ENCODE measurements at places on chromosomes 4 and X.

DNA sequence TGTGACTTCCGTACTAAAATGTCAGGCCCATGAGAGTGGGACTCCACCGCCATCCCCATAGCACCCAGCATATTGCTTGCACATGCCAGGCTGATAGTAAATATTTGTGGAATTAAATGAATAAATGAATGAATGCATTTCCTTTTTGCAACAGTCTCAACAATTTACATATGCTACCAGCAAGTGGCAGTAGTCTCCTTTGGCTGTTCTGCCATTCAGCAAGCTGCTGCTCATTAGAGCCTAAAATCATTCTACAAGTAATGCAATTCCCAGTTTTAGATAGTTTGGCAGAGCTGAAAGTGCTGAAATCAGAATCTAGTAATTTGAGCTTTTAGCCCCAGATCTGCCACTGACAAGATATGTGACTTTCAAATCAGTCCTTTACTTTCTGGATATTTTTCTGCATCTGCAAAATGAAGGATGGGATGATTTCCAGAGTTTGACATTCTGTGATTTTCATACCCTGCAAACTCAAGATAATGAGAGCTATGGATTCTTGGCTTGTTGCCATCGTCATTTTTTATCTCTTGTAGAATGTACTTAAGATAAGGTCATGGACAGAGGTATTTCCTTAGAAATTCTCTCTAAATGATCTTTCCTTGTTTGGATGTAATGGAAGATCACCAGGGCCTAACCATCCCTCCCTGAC is 35.7 kb upstream of the INTS6L start:
- peak; percentile 46 for DNase-seq

DNA sequence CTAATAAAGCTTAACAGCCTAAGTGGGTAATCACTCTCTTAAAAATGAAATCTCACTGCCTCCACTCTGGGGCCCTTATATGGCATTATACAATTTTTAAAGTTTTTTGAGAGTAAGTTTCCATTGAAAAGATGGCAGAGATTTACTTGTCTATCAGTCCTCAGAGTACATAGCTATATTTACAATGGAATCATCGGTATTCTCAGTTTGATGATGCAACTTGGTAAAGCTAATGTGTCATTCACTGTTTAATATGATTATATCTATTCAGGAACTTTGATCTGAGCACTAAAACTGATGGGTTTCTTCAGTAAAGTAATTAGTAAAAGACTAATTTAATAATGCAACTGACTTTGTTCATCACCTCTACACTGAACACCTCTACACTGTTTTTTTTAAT is 51.6 kb downstream of the CT47B1 start:
- DNase-seq: no peak

DNA sequence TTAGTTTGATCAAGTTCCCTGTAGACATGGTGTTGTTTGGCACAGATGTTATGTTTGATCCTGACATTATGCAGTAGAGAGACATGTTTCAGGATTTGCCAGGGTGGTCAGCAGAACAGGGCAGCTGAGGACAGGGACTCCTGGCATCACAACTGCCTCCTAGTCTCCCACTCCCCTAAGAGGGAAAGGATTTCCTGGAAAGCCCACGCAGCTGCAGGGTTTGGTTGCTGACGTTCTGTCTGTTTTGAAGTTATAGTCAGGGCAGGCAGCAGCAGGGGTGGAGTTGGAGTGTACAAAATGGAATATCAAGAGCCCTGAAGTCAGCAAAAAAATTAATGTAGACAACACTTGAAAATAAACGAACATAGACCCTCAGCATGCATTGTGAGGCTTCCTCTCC is 125.4 kb downstream of the CPE start:
- DNase-seq: no peak

- DNase-seq: no peak
Measured at GRCh38 chr4:21209860-21210259, 509.6 kb downstream of the PACRGL start.

GRCh38 chr4:41487868-41488440 is 50.0 kb upstream of the LIMCH1 start:
- no peak for DNase-seq

GRCh38 chrX:140918398-140919038 is 83.9 kb upstream of the SPANXB1 start:
- DNase-seq: peak; percentile 28

DNA sequence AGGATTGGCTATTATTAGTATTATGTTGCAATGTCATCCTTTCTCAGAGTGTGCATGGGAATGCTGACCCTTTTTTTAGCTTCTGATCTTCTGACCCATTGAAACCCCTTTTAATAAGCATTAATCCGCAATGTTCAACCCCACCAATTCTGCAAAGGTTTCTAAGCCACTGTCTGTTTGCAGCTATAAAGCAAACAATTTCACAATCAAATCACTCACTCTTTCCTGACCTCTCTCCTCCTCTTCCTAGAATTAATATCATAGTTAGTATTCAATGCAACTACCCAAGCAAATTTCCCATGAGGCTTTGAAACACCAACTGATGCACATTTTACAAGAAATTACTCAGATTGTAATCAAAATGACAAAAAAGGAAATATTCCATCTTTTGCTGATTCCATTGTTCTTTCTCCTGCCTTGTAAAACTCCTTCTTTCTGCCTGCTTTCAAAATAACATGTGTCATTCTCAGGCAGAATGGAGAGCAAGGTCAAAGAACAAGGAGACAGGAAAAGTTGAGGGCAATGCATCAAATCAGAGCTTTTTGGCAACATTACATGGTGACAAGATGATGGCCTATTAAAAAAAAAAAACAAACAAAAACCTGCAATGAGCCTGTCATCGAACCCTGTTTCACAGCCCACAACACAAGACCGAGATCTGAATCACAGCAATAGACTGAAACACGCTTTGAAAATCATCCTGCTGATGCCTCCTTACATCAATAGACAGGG is 253.2 kb upstream of the AR start:
- DNase-seq: no peak

DNA sequence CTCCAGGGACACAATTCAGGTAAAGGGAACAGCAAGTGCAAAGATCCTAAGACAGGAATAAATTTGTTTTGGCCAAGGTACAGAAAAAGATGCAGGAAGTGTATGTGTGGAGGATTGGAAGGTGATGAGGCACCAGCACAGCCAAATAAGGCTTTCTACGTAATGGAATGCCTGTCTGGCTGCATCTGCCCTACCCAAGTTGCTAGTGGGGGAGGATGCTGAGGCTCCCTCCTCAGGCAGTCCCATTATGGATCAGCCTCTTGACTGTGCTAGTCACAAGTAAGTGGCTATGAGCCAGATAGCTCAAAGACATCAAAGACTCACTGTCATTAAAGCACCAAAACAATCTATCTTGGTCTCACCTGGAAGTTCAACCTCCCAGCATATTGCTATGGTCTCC is 300.9 kb upstream of the FAT4 start:
- DNase-seq: no peak

GRCh38 chr4:6701371-6701770 is 7.7 kb downstream of the S100P start:
- no peak for DNase-seq

DNA sequence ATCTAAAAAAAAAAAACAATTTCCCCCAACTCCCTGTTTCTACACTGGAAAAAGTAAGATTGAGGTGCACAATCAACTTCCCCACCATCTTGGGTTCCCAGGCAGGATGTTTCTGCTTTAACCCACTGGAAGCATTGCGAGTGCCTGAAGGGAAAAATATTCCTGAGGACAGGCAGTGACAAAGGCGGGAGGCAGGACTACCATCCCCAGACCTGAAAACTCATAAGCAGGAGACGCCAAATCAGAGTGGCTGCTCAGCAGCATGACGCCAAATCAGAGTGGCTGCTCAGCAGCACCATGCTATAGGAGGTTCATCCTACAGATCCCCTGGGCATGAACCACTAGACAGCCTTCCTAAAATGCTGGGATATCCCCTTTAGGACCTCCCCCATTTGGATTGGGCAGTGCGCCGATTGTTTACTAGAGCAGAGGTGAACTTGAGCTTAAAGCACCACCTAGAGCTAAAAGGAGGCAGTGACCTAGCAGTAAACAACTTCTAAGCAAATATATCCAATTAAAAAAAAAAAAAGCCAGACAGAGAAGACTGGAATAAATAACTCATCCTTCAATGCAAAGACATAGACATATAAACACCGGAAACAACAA is 35.0 kb upstream of the GK start:
- no peak for DNase-seq

DNA sequence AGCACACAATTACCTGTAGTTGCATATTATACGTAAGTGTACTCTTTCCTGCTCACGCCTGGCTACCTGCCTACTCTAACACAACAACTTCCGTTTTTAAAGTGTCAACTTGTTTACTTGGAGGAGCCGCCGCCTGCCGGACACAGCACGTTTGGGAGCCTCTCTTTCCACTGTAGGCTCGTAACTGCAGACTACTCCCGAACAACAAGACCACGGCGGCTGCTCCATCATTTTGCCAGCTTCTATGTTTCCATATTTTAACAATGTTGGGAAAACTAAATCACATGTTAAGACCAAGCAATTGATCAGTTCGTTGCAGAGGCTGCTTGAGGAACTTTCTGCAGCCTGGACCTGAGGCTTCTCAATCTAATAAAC is 841 bp downstream of the MTNR1A start:
- DNase-seq: no peak

- no peak for DNase-seq
Measured at GRCh38 chr4:84582988-84583875, at the start of gene CDS1. Gene CDS1 (plus strand): TSS chr4:84583127. CDS start chr4:84583402, 275 bp downstream.

GRCh38 chr4:41693629-41694028 is 54.9 kb downstream of the PHOX2B start:
- peak; percentile 35 for DNase-seq

DNA sequence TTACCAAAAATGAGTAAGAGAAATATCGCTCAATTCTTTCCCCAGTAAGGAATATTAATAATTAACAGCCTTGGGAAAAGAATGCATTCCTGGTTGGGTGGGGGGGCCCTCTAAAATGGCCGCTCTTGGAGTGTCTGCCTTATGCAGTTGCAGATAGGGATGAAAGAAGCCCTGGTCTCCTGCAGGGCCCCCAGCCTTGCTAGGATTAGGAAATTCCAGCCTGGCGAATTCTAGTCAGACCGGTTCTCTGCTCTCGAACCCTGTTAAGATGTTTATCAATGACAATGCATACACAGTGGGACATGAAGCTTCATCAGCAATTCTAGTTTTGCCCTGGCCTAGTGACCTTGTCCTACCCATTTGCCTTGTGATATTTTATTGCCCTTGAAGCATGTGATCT is 1047.7 kb upstream of the GRID2 start:
- DNase-seq: no peak

GRCh38 chr4:2450394-2451035 is 18.4 kb upstream of the RNF4 start:
- DNase-seq: no peak

DNA sequence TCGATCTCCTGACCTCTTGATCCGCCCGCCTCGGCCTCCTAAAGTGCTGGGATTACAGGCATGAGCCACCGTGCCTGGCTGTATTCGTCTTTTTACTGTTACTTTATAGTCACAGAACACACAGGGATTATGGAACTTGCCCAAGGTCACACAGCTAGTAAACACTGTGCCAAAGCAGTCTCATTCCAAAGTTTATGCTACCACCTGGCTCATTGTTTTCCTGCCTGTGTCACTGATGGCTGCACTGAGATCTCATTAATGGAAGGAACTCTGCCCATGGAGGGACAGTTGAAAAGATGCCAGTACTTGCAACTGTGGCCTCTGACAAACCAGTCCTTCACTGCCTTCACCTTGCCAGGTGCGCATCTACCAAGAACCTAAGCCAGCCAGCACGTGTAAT is 517.7 kb downstream of the BCOR start:
- no peak for DNase-seq

DNA sequence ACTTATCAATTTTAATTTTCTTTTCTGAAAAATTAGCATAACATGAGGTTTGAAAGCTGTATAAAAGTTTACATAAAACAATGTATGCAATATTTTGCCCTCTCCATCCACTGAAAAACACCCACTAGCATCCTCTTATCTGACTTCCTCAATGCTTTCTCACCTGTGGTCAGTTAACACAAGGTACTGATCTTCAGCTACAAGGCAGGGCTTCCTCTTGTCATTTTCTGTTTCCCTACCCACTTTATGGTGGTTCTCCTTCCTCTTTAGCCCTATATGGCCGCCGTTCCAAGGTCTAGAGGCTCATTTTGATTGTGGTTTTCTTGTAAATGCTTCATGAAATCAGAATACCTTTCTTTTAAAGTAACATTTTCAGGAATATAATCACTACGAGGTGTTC is 618.6 kb upstream of the CPEB2 start:
- no peak for DNase-seq

- no peak for DNase-seq
Measured at GRCh38 chr4:7915875-7916242, 23.8 kb downstream of the AFAP1 start.

GRCh38 chrX:147757750-147758149 is 154.0 kb upstream of the FMR1 start:
- DNase-seq: no peak

GRCh38 chr4:119000400-119000799 is 111.7 kb downstream of the SYNPO2 start:
- no peak for DNase-seq

DNA sequence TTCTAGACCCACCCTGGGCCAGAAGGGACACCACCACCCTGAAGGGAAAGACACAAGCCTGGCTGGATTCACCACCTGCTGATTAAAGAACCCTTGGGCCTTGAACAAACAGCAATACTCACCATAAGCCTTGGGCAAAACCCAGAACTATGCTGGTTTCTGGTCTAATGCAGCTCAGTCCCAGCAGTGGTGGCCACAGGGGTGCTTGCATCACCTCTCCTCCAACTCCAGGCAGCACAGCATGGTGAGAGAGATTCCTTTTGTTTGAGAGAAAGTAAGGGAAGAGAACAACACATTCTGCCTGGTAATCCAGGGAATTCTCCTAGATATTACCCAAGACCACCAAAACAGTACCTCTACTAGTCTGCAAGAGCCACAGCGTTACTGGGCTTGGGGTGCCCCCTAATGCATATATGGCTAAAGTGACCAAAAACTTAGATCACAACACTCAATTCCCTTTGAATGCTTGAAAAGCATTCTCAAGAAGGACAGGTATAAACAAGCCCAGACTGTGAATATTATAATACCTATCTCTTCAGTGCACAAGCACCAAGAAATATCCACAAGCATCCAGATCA is 25.7 kb downstream of the RNF128 start:
- no peak for DNase-seq

GRCh38 chr4:174084542-174084941 is 198.9 kb downstream of the FBXO8 start:
- no peak for DNase-seq

- no peak for DNase-seq
Measured at GRCh38 chr4:154707877-154708276, 35.9 kb upstream of the LRAT start.

- DNase-seq: no peak
Measured at GRCh38 chrX:21657318-21658151, 595 bp downstream of the KLHL34 start.
